ENCODE measurements at places on chromosomes 13 and 19.

DNA sequence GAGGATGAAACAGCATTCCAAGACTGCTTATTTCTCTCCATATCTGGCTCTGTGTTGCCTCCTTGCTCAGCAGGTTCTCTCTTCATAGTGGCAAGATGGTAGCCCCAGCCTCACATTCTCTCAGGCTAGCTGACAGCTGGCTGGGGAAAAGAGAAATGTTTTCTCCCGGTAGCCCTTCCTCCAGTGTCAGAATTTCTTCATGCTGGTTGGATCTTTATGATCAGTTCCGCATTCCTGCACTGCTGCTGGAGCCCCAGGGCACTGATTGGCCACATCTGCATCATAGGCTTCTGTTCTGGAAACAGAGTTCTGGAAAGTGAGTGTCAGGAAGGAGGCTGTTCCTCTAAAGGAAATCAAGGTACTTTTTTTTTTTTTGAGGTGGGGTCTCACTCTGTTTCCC is 24.6 kb downstream of the POP4 start:
- no peak for DNase-seq

DNA sequence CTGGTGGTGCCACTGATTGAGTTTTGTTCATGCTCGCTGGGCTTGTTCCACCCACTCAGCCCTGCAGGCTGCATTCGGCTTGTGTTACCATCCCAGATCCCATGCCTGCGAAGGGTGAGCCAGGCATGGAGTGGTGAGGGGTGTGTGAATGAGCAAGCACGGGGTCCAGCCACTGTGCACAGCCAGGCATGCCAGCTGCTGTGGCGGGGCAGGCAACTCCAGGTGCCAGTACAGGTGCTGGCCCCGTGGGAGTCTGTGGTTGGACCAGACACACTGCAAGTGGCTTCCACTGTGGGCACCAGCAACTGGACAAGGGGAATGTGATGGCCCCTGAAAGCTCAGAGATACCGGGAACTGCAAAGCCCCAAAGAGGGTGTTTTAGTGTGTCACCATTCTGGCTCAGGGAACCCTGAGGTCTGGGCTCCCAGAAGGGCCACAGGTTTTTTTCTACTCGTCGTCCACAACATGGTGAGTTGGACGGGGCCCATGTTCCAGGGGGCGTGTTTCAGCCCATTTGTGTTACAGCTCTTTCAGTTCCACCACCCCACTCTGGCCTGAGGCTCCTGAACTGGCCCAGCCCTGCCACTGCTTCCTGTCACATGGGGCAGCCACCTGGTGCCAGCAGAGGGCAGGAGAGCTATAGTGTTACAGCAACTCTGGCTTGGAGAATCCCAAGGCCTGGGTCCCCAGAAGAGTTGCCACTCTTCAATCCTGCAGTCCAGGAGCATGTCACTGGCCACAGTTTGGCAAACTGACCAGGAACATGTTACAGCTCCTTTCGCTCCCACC is 217.0 kb upstream of the OBI1 start:
- DNase-seq, result no peak

DNA sequence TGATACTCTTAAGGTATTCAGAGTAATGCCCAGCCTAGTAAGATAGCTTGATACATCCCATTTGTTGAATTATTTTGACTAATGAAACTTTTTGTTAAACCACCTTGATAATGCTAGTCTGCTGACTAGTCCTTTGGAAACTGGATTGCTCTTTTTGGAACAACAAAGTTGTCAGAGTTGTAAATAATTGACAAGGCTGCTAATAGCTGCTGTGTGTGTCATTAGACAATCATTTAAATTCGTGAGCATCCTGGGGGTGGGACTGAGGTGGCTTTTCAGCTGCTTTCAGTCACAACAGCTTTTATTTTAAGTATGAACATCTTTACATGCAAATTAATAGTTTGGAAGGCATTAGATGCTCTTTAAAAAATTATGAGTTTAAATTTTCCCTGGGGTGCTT is 153.5 kb downstream of the HS6ST3 start:
- no peak for DNase-seq

GRCh38 chr19:53518121-53518520 is 19.8 kb upstream of the ZNF331 start:
- DNase-seq, result no peak

DNA sequence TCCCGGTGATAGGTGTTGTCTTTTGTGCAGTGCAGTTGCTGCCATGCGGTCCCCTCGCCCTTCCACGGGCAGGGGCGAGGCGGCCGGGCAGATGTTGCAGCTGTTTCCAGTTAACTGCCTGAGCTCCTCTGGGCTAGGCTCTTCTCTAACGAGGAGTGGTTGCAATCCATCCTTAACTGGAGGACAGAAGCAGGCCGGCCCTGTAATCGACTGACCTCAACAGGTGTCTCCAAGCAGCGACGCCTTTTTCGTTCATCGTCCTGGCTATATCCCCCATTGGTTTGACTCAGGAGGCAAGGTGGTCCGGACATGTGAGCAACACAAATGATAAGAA is 1.9 kb upstream of the TSC22D1 start:
- no peak for DNase-seq

- DNase-seq, result no peak
These were observed 727.1 kb upstream of the KLHL1 start for GRCh38 chr13:70835371-70835770.

DNA sequence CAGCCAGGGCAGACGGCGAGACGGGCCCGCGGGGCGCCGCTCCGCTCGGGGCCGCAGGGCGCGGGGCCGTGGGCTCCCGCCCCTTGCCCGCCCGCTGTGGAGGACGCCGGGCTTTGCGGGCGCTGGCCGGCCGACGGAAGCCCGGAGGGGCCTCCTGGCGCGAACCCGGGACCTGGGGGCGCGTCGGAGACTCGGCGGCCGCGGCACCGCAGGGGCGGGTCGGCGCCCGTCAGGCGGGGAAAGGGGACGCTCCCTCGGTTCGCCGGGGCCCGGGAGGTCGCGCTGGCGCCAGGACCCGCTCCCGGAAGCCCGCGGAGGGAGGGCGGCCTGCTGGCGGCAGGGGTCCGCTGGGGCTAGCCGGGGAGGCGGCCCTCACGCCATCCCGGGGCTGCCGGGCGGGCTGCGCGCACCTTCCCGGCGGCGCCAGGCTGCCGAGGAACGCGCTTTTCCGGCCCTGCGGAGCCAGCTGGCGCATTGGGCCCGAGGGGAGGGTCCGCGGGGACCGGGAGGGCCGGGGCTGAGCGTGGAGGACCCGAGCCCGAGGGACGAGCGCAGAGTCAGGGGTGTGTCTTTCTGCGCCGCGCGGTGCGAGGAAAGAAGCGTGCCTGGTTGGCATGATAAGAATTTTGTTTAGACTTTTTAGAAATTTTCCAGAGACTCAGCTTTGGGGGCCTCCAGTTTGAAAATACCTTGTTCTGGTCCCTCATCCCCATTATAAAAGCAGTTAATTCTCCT is 511 bp downstream of the GARRE1 start:
- DNase-seq, result peak; percentile 17

- no peak for DNase-seq
These were observed 5.6 kb downstream of the GFY start for GRCh38 chr19:49430678-49431329.

DNA sequence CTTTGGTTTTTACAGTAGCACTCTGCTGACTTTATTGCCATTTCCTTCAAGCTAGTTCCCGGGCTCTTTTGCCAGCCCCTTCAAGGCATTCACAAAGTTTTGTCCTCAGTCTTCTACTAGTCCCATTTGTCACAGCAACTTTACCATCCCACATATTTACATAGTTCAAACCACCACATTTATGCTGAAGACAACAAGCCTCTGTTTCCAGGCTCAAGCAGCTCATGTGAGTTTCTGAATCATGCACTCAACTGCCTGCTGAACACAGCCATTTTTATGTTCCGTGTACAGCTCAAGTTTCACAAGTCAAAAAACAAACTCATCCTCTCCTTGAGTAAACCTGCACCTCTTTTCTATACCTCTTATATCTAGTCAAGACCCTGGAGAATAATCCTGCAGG is 977.0 kb upstream of the SLC10A2 start:
- DNase-seq, result no peak

DNA sequence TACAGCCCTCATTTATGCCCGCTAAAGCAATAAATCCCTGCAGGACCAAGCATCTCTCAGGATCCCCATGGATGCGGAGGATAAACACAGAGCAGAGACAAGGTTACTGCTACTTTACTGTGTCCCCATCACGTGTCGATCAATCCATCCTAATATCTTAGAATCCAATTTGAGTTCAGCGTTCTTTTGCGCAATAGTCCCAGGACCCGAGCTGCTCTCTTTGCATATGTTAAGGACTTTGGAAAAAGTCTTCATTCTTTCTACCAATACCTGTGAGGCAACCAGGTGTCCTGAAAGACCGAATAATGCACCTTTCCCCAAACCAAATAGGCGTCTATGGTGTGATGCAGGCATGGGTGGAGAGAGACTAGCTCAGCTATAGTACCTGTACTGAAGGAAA is 38.0 kb upstream of the URAD start:
- DNase-seq, result no peak

DNA sequence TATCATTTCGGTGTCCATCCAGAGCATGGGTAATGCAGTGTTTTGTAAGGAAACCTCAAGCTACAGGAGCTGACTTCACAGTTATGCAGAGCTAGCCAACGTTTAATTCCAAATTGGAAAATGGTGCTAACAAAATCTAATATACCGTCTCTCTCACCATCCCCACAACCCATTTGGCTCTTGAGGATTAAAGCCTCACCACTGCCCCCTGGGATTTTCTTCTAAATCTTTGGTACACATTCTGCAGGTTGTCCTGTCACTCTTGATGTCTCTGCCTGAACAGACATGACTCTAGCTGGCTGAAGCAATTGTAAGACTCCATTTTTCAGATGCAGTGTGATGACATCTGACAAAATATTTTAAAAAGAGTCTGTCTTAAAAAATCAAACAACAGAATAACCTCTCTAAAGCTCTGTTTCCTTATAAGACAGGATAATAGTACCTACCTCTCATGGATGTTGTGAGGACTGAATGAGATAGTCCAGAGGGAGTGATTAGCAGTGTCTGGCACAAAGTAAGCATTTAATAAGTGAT is 451.8 kb downstream of the SUCLA2 start:
- no peak for DNase-seq

GRCh38 chr13:76937281-76937820 is 11.0 kb upstream of the ACOD1 start:
- DNase-seq, result peak; percentile 31

DNA sequence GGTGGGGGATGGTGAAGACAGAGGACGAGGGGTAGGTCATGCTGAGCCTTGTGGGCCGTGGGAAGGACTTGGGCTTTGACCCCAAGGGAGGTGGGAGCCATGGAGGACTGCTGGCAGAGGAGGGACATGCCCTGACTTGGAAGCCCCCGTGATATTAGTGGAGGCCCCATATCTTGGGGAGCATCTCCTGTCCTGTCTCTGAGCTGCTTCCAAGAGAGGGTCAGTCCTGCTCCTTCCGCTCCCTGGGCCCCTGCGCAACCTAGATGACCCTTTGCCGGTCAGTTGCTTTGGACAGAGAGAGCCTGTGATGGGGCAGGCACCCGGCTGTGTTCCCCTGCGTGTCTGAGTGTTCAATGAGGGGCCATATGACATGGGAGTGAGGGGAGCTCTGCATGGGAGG is 5.2 kb downstream of the TLE6 start:
- no peak for DNase-seq

GRCh38 chr19:39749981-39750380 is 12.2 kb upstream of the CLC start:
- no peak for DNase-seq

GRCh38 chr13:33629605-33630360 is 188.2 kb upstream of the RFC3 start:
- DNase-seq, result no peak

GRCh38 chr13:101258071-101258470 is 158.2 kb downstream of the NALCN start:
- no peak for DNase-seq

- no peak for DNase-seq
These were observed 15.9 kb downstream of the NHLRC3 start for GRCh38 chr13:39054112-39054511.

DNA sequence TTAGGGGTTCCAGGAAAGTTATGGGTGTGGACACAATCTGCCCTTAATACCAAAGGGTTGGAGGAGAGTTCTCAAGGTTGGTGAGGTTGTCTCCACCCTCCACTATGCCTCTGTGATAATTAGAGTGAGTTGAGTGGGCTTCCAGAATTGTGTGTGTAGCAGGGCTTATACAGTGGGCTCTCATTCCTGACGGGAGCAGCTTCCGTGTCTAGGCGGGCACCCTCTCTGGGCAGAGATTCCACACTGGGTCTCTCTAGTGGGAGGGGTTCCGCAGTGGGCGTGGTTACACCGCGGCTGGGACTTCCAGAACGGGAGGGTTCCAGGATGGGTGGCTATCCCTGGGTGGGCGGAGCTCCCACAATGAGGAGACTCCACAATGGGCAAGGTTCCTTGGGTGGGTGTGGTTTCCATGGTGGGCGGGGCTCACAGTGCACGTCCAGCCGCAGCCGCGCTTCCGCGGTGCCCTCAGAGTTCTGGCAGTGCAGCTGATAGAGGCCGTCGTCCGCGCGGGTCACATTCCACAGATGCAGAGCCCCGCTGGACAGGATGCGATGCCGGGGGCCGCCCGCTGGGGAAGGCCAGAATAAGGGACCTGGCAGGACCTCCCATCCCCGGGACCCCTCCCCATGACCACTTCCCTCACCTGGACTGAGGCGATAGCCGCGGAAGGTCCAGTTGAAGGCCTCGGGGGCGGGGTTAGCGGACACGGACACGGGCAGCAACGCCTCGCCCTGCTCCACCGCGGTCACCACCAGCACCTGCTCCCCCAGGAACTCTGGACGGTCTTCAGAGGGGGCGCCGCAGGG is 8.4 kb downstream of the NPHS1 start:
- no peak for DNase-seq

DNA sequence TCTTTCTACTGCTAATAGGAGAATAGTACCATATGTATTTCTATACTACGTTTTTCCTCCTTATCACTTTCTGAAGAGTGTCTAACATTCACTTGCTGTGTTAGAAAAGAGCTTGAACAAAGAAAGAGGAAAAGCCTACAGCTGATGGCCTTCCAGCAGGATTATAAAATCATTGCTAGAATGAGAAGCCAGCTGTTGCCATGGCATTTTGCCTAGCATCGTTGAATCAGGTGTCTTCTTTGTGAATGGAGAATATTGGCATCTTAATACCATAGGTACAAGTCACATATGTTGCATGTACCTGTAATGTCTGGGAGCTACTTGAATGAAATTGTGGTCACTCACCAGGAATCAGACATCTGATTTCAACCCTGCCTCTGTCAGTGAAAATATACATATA is 1174.9 kb downstream of the PCDH17 start:
- DNase-seq, result no peak

All from CD4-positive, alpha-beta T cell treated with Interferon gamma for 1 hour (primary cell).